ENCODE measurements at places on chromosomes 3 and 15. TPM values are rescaled to one million over a fixed set of nuclear protein-coding genes. Genes with fewer than 3 reads are reported as not detected.

- peak; percentile 91 for DNase-seq
These were observed 57.5 kb upstream of the LMCD1 start for GRCh38 chr3:8443829-8444791.

DNA sequence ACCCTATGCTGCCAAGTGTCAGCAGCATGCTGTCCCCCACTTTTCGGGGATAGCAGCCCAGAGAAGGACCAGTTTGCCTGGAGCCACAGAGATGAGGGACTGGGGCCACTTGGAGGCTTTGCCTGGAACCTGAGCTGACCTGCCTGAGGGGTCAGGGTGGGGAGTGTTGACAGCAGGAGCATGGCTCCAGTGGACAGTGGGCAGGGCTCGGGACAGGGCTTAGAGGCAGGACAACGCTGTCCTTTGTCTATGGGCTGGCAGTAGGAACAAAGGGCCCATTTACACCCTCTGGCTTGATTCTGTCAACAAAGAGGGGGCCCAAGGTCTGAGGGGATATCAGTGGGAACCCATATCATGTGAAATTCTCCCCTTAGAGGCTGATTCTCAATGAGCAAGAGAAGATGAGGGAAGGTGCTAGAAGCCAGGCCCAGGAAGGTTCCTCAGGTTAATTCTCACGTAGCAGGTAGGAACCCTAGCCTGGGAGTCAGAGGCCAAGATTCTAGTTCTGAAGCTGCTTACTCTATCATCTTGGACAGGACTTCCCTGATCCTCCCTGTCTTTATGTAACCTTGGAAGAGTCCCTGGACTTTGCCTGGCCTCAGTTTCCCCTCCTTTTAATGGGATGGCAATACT lies 29.7 kb upstream of the HHATL start:
- no peak for DNase-seq

DNA sequence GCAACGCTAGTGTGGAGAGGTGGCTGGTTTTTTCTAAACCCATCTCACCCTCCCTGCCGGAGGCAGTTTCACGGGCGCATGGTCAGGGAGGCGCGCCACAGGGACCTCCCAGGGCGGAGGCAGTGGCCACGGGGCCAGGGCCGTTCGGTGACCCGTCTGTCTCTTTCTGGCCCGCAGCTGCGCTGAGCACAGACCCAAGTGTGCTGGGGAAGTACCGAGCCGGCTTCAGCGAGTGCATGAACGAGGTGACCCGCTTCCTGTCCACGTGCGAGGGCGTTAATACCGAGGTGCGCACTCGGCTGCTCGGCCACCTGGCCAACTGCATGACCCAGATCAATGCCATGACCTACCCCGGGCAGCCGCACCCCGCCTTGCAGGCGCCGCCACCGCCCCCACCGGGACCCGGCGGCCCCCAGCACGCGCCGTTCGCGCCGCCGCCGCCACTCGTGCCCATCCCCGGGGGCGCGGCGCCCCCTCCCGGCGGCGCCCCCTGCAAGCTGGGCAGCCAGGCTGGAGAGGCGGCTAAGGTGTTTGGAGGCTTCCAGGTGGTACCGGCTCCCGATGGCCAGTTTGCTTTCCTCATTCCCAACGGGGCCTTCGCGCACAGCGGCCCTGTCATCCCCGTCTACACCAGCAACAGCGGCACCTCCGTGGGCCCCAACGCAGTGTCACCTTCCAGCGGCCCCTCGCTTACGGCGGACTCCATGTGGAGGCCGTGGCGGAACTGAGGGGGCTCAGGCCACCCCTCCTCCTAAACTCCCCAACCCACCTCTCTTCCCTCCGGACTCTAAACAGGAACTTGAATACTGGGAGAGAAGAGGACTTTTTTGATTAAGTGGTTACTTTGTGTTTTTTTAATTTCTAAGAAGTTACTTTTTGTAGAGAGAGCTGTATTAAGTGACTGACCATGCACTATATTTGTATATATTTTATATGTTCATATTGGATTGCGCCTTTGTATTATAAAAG lies 1.8 kb downstream of the HES1 start:
- DNase-seq, result no peak

DNA sequence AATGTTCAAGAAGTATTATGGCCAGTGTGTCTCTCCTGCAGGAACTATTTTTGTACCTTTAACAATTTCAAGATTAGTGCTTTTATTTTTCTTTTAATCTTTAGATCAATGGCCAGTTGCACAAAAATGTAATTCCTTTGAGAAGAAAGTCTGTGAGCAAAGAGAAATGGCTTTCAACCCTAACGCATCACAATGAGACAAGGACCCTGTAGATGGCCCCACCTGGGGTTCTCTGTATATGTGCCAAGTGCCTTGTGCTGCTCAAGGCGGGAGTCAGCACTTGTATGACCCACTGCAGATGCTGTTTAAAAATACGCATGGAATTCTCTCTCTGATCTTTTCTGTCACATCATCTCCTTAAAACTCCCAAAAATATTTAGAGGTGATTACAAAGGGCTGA lies 453.4 kb downstream of the OCA2 start:
- DNase-seq, result no peak

DNA sequence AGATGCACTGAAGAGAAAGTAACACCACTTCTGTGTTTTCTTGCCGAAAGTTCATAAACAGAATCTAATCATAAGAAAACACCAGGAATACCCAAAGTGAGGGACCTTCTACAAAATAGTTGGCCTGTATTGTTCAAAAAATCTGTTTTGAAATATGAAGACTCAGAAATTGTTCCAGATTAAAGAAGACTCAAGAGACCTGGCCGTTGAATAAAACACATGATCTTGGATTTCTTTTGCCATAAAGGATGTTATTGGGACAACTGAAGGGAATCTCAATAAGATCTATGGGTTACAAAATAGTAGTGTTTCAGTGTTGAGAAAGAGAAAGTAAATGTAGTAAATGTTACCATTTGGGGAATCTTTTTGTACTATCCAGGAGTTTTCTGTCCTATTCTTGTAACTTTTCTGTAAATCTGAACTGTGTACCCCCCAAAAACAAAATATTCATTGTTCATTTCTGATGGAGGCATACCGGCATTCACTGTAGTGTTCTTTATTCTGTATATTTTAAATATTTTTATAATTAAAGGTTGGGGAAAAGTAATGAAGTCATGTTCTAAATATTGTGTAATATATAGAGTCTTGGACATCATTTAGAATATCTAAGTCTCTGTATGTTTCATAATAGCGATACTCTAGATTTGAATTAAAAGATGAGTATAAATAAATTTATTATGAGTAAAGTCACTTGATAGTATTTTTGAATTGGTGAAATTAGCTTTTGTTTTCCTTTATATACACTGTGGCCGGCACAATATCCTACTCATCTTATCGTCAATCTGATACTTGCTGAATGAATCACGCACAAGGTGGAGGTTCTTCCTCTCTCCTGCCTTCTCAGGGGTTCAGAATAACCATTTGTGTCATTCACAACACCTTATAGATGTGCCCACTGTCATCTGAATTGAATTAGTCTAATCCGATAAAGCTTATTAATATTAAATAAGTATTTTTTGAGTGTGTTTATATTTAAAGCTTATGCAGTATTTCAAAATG lies 66.7 kb downstream of the TRAK1 start:
- no peak for DNase-seq

DNA sequence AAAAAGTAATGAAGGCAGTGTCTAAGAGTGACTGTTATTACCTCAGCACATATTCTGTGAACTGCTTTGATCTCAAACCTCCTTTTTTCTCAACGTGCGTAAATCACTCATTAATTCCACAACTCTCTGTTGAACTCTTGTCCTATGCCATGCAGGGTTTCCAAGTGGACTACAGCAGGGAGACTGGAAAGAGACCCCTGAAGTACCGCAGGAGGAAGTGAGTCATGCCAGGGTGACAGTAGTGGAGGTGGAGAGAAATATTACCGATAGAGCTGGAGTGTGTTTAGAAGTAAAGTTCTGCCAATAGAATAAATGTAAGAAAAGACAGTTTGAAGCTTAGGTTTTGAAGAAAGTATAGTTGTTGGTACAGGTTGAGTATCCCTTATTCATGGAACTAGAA lies 908.9 kb downstream of the ROBO1 start:
- DNase-seq, result no peak

ATP13A5 gene
- not detected for total RNA-seq
